Hindlimb muscle (tissue), 1 donor: ENCODE measurements at places on chromosomes 16 and 17.

DNA sequence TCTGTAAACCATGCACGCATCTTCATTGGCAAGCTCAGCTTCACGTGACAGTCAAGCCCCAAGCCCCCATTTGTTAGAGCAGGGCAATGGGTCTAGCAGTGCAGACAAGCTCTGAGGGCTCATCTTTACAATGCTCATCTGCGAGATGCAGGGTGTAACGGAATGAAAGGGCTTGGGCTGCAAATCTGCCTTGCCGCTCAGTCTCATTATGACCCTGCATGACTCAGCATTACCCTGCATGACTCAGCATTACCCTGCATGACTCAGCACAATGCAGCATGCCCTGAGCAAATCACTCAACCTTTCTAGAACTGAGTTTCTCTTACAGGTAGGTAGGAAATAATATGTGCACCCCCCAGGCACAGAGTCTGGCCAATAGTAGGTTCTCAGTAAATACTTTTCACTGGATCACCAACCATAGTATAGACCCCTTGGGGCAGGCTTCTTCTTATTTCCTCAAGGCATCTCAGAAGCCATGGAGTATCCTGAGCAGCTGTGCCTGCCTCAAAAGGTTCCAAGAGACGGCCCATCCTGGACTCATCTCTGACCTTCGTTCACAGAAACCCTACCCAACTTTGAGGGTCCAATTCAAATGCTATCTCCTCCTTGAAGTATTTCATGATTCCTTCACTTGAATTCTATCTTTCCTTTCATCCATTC is 391.3 kb upstream of the CDH5 start:
- no peak for DNase-seq

DNA sequence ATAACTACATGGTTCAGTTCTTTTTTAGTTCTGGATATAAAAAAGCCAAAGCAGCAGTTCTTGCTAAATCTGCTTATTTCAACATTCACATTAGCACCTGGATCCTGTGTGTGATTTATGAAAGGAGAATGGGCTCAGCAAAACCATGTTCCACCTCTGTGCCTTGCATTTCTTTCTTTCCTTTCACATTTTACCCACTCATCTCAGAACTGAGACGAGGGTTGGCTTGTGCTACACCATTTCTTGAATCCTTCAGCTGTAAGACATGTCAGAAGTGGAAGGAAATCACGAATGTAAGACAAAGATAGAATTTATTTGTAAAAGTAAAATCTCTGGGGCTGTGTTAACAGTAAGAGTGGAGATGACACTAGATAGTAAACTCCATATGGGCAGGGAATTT is 1.2 kb upstream of the UTP6 start:
- no peak for DNase-seq

DNA sequence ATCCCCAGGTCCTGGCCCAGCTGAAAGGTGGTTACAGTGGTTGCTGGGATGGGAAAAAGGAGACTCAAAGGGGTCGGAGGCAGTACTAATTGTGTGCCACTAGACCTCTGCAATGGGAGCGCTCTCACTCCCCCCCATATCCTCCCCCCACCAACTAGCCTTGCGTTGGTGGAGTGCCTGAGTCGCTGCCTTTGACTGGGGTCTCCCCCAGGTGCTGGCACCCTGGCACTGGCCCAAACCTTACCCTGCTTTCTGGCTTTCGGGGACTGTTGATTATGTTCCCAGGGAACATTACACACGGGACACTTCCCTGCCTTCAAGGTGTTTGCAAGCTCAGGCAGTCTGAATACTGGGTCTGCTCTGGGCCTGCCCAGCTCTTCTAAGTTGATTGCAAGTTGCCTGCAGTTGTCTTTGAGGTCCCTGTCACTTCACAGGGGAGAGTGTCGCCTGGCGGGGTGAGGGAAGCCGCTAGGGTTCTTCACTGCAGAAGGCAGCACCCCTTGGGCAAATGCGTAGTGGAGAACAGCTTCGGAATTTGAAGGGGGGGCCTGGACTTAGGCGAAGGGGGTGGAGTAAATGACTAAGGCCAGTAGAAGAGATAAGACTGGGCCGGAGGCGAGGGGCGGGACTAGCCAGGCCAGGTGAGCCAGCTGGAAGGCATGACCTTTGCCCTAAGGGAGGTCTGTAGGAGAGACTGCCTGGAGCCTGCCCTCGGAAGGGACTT is 98.0 kb downstream of the RAB11FIP4 start:
- no peak for DNase-seq

DNA sequence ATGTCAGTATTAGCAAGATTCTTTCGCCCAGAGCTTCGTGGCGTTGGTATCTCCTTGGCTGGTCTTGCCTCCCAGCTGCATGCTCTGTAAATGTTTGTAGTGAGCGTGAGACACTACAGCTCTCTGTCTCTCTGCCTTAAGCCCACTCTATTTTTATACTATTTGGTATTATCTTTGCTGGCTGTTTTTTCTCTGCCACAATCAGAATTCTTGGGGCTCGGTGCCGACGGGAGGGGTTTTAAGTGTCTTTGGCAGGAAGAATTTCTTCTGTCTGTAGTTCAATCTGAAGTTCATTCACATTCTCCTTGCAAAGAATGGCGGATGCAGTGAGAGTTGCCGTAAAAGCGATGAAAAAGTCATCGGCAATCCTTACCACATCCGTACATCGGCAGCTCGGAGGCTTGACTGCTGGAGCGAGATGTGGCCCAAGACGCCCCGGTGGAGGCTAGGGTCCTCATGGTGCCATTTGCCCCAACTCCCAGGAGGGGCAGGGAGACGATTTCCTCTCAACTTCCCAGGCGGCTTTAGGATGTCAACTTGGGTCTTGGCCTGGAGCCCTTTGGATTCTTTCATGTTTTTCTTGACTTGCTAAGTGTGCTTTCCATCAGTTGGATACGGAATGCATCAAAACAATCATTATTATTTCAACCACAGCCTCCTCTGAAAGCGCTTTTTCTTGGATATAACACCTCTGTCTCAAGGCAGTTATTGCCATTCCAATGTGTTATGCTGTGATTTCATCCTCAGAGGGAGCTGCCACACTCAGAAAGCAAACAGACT is 132.3 kb upstream of the SDK2 start:
- DNase-seq, result no peak

GRCh38 chr16:30979170-30980022 is 5.6 kb upstream of the HSD3B7 start:
- DNase-seq, result no peak

DNA sequence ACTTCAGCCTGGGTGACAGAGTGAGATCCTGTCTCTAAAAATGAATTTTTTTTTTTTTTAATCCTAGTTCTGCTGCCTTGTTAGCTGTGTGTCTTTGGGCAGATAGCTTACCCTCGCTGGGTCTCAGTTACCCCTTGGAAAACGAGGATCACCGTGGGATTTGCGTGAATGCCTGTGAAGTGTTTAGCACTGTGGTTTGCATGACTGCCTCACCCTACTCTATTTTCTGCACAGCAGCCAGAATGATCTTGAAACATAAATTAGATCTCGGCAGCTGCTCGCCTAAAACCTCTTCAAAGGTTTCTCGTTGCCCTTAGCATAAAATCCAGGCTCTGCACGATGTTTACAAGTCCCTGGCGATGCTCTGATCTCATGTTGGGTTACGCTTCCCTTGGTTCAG is 71.2 kb upstream of the GRIN2A start:
- no peak for DNase-seq

- DNase-seq, result no peak
Measured at GRCh38 chr16:24984101-24984500, 31.1 kb downstream of the ARHGAP17 start.

DNA sequence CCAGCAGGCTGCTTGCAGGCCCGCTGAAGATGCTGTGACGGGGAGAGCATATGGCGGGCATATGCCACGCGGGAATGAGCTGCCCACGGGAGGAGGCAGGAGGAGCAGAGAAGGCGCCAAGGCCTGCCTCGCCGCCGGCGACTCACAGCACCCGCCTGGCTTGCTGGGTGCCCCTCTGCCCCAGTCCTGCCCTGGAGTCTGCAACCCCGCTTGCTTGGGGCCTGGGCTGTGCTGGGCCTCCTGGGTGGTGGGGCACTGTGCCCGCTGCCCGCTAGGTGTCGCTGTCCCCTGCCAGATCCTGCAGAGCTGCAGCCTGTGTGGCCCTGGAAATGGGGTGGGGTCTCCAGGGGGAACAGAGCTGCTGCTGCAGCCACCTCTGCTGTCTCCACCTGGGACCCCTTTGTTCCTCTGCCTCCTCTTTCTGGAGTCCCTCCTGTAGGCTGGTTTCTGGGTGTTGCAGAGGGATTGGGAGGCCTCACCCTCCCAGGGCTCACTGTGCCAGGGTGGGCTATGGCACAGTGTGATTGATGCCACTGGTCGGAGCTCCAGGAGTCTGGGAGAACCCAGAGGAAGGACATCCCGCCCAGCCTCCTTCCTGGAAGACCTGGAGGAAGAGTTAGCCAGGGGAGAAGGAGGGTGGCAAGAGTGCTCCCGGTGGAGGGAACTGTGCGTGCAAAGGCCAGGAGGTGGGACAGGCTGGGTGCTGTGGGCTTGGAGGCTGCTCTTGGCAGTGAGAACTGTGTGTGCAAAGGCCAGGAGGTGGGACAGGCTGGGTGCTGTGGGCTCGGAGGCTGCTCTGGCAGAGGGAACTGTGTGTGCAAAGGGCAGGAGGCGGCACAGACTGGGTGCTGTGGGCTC is 141.0 kb upstream of the CIBAR2 start:
- DNase-seq, result peak; percentile 51

GRCh38 chr16:69531988-69532387 is 33.8 kb upstream of the NFAT5 start:
- no peak for DNase-seq

- no peak for DNase-seq
Measured at GRCh38 chr16:25707982-25708583, 16.3 kb downstream of the HS3ST4 start.

DNA sequence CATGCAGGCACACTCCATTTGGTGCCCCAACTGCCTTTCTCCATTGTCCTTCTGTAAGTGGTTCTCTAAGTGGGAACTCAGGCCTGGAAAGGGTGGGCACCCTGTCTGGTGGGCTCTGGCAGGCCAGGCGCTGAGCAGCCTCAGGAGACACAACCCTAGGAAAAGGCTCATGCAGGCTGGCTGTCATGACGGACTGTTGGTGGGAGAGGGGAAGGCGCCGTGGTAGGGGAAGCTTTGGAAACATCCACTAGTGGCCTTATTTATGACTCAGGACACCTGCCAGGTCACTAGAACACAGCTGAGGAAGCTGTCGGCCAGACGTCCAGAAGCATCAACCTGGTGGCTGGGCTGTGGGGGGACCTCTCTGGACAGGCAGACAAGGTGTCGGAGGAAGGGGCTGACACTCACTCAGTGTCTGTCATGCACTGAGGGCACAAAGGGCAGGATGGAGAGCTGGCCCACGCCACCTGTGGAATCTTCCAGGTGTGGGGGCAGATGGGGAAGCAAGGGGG is 216.0 kb downstream of the SEC14L1 start:
- no peak for DNase-seq

- DNase-seq, result no peak
Measured at GRCh38 chr16:85089525-85089924, 22.7 kb downstream of the CIBAR2 start.

- DNase-seq, result no peak
Measured at GRCh38 chr16:492211-492875, 35.2 kb upstream of the CAPN15 start.

DNA sequence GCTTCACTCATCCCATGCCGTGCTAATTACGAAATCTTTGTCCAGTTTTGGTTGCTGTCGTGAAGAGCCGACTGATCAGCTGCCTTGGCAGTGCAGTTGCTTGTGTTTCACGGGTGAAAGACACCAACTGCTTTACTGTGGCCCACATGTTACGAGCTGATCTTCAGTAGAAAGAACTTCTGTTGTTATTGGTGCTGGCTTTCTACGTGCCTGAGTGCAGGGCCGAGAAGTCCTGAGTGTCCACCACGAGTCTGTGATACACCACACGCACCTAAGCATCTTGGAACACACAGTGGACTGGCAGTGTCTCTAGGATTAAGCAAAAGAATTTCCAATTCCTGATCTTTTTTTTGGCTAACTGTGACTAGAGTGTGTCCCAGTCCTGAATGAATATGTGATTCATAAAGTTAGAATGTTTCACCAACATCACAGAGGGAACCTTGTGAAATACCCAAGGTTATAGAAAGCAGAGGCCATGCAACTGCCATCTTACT is 70.4 kb upstream of the CLEC18A start:
- no peak for DNase-seq

- no peak for DNase-seq
Measured at GRCh38 chr17:10579270-10579669, 29.8 kb upstream of the MYH2 start.

GRCh38 chr16:1940273-1941161 is 2.5 kb downstream of the MSRB1 start:
- DNase-seq, result no peak

DNA sequence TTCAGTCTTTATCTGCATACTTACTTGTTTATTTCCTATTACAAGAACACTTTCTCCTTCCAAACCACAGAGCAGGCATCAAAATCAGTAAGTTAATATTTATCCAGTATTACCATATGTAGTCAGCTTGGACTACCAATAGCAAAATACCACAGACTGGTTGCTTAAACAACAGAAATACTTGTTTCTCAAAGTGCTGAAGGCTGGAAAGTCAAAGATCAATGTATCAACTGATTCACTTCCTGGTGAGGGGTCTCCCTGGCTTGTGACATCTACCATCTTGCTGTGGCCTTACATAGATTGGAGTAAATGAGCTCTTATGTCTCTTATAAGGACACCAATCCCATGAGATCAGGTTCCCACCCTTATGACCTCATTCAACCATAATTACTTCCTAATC is 2.6 kb downstream of the STXBP4 start:
- no peak for DNase-seq

DNA sequence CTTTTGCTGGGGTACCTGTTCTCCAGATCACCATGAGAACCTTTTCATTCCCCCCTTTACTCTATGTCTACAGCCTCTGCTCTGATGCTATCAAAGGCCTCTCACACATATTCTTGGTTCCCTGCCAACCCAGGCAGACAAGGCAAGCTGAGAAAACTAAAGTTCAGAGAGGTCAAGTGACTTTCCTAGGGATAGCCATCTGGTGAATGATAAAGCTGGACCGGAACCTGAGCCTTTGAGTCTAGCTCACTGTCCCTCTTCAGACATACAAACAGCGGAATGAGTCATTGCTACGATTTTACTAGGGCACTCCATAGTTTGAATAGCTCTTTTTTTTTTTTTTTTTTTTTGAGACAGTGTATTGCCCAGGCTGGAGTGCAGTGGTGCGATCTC is 73.3 kb downstream of the XYLT1 start:
- no peak for DNase-seq

DNA sequence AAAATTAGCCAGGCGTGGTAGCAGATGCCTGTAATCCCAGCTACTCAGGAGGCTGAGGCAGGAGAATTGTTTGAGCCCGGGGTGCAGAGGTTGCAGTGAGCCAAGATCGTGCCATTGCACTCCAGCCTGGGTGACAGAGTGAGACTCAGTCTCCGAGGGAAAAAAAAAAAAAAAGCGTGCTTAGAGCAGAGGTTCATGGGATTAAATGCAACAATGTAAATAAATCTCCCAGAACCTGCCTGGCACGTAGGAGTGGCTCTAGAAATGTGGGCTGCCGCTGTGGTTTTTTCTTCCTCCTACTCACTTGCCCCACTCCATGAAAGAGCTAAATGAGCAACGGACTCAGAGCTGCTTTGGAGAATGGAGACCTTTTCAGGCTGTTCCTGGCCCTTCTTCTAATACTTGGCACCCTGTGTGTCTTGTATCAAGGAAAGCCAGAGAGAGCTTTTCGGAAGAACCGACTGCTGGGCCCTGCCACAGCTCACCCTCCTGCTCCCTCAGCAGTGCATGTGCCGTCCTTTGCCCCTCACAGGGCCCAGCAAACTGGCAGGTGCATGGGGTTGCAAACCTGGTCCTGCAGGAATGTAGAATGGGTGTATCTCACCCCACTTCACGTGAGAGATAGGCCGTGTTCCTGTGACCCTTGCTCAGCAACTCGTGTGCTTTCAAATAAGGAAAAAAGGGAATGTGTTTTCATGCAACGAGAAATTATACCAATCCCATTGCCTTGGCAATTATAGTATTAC is 52.0 kb downstream of the LDHD start:
- no peak for DNase-seq

GRCh38 chr17:39243155-39243554 is 17.4 kb upstream of the STAC2 start:
- no peak for DNase-seq
